NCI-H524 treated with DMSO at 0.1 percent for 48 hours (cell line): ENCODE measurements at places on chromosomes 3 and 15.

DNA sequence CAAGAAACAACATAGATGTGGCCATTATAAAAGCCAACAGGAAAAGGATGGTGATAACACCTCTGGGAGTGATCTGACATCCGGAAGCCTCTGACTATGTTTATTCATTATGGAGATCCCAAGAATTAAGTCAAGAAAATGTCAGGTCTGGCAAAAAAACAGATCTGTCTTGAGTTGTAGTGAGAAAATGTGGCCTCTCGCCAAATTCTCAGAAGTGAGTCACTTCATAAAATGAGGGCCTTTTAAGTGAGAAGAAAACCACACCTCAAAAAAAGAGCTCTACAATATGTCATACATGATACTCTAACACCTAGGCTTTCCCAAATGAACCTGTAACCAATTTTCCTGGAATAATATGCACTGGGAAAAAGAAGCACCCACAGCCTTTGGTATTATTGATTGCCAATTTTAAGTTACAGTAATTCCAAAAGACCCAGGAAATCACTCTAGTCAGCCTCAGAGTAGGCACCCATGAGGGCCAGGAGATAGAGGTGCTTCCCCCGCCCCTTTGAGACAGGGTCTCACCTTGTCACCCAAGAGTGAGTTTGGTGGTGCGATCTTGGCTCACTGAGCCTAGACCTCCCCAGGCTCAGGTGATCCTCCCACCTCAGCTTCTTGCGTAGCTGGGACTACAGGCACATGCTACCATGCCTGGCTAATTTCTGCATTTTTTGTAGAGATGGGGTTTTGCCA lies 38.0 kb downstream of the CCR3 start:
- no peak for DNase-seq

- DNase-seq, result no peak
Observed at GRCh38 chr15:88389120-88389519, 78.1 kb downstream of the MRPL46 start.

- DNase-seq, result peak; percentile 26
Observed at GRCh38 chr3:17412950-17413530, 329.4 kb downstream of the TBC1D5 start.

GRCh38 chr3:155047672-155048071 lies 32.4 kb upstream of the MME start:
- no peak for DNase-seq

DNA sequence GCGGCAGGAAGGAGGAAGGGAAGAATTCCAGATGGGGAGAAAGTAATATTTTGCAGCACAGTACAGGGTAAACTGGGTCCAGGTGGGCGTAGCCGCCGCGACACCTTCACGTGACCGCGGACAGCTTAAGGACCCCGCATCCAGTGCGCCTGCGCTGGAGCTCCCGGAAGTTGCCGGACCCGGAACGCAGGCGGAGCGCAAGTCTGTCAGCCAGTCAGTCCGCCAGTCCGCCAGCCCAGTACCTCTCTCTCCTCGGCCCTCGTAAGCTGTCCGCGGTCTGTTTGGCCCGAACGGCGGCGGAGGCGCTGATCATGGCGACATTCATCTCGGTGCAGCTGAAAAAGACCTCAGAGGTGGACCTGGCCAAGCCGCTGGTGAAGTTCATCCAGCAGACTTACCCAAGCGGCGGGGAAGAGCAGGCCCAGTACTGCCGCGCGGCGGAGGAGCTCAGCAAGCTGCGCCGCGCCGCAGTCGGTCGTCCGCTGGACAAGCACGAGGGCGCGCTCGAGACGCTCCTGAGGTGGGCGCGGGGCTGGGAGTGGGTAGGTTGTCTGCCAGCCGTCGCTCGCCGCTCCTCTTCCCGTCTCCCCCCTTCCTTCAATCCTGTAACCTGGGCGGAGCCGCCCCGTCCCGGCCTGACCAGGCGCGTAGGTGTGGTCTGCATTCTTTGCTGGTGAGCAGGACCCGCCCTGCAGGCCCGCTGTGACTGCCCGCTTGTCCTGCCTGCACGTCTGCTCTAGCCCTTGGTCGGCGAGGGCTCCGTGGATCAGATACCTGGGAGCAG lies at the start of gene PDCD6IP:
TSS of gene PDCD6IP (plus strand) at position 213 of the 784 bp plus-strand sequence. CDS start at position 312, 99 bp downstream.
- peak; percentile 57 for DNase-seq

- DNase-seq, result no peak
Observed at GRCh38 chr15:33801954-33802353, 166.3 kb upstream of the CHRM5 start.

GRCh38 chr3:42351207-42351606 lies 59.2 kb downstream of the LYZL4 start:
- DNase-seq, result no peak

DNA sequence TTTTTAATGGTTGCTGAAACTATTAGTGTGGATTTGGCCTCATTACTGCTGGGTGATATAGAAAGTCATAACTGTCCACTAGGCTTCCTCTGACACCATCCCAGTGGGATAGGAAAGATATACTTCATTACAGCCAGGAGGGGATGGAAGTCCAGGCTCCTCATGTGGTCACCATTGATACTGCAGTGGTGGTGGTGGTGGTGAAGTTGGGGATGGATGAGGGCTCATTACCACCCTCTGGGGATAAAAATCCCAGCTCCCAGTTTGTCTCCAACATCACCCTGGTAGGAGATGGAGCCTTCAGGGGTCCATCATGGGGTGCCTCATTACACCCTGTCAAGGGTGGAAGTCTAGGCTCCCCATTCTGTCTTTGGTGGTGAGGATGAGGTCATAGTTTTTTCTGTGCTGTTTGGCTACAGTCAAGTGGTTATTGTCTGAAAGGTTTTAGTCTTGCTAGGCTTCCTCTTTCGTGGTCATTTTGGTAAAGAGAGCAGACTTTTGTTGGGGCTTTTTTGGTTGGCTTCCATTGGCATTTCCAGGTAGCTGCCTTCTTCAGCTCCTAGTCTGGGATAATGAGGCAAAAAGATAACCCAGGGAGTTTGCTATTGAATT lies 30.1 kb upstream of the FILIP1L start:
- DNase-seq, result no peak

- DNase-seq, result no peak
Observed at GRCh38 chr15:52289629-52290081, 5.9 kb downstream of the MYO5C start.

DNA sequence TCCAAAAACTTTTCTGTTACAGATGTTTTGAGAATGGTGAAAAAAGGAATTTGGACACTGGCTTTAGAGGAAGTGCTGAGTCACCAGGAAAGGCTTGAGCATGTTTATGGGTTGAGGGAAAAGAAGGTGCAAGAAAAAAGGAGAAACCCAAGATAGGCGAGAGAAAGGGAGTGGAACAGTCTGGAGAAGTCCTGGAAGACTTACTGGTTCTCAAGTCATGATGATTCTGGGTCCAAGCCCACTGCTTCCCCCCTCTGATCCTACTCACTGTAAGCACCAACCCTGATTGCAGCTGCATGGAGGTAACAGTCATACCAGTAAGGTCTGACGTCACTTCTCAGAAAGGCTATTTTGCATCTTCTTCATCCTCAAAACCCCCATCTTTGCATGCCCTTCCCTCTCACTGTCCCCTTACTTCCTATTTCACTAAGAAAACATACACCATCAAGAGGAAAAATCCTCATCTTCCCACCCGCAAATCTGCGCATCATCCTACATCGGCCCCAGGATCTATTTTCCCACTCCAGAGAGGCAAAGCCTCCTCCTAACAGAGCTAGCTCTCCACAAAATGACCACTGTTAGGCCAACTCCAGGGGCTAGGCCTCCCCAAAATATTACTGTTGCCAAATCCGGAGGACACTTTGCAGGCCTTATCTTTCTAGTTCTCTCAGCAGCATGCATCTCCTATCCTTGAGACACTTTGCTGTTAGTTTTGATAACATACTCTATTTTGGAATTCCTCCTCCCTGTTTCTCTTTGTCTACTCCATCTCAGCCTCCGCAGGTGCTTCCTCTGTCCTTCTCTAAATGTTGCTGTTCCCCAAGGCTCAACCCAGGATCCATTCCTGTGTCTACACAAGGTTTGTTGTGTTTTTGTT lies 3.2 kb upstream of the ATP13A3 start:
- DNase-seq, result no peak

DNA sequence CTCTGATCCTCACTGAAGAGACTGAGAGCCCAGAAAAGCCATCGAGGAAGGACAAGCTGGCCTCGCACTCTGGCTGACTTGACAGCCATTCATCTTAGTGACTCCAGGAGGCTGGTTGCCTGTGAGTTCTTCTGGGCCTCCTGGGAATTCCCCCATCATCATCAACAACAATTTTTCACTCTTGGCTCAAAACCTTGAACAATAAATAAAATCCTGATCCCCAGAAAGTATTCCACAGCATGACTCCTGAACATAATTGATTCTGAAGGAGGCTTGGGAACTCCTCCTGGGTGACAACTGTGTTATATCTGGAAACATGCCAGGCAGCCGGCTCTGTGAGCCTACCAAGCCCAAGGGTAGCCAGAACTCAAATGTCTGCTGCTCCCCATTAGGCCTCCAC lies 188.6 kb downstream of the SHQ1 start:
- peak; percentile 21 for DNase-seq

DNA sequence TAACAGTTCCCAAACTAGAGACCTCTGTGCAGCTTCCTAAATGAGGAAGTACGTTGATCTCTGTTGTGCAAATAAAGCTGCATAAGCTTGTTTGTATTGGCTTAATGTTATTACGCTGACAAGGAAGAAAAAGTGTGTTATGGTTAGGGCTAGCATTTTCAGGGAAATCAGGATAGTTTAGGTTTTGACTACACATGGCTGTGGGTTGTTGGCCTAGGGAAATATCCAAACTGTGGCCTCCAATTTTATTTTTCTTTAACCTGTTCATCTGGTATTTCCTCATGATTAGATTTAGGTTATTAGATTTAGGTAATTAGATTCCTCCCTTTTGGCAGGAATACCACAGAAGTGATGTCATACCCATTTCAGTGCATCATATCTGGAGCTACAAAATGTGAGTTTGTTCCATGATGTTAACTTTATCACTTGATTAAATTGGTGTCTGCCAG lies 8.7 kb upstream of the MCCC1 start:
- DNase-seq, result no peak

DNA sequence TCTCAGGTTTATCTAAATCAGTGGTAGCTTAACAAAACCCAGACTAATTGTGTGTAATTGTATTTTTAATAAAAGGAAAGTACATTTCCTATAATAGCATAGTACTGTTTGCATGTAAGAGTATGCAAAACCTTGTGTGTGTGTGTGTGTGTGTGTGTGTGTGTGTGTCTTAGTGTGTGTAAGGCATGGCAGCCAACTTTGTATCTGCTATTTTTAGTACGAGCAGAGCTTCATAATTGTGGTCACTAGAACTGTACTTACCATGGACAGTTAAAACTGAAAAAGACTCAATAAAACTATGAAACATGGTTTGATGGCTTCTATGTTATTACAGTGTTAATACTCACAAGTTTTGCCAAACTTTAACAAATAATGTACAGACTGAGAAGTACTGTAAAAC lies 6.2 kb downstream of the P2RY1 start:
- DNase-seq, result no peak
